ENCODE measurements at places on chromosomes 11 and 22.

GRCh38 chr22:48837341-48837935, 990.2 kb downstream of the BRD1 start:
- no peak for DNase-seq

DNA sequence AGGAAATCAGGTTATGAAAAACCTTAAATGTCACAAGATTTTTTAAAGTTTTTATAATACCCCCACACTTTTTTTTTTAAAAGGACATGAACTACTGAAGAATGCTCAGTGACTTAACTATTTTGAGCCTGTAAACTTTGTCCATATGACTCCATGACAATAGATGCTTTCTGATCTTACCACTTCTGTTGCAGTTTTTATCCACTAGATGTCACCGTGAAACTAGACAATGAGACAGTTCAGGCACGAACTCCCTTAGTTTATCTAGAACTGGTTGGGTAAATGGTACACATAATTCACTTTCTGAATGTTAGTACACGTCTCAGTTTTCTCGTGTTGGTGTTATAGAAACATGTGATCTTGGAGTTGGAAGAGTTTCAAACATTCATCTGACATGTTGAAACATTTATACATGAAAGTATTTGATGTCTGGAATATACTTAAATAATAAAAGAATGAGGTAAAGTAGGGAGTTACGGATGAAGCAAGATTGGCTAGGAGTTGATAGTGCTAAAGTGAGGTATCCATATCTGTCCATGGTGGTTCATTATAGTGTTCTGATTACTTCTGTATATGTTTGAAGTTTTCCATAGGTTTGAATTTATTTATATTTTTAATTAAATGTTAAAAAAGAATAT, 8.1 kb downstream of the CCDC15 start:
- peak; percentile 14 for DNase-seq

- no peak for DNase-seq
Observed at GRCh38 chr22:22600531-22601261, 41.6 kb upstream of the PRAME start.

GRCh38 chr11:126489836-126490660, 134.6 kb downstream of the ST3GAL4 start:
- DNase-seq, result no peak

DNA sequence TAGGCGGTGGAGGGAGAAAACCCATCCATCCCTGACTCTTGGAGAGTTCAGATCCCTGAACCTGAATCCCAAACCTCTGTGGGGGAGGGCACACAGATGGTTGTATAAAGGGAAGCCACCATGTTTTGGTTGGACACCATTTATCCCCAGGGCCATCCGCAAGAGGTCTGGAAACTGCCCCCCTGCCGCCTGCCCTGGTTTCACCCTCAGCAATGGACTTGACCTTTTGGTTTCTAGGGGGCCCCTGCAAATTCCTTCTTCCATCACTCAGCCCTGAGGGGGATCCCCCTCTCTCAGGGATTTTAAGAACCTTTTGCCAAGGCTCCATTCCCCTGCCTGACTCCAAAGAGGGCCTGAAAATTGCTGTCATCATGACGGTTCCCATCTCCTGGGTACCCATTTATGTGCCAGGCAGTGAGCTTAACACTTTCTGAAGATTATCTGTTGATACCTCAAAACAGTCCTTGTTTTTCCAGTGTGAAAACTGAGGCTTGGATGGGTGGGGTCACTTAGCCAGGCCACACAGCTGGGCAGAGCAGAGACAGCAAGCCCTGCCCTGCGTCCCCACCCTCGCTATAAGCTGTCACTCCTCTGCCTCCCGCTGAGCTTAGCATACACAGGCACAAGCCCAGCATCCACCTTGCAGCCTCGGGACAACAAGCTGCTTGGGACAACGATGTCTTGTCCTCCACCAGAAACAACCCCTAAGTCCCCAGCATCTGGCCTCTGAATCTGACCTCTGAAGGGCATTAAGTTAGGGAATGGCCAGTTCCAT, 33.2 kb upstream of the CRYBB3 start:
- no peak for DNase-seq

DNA sequence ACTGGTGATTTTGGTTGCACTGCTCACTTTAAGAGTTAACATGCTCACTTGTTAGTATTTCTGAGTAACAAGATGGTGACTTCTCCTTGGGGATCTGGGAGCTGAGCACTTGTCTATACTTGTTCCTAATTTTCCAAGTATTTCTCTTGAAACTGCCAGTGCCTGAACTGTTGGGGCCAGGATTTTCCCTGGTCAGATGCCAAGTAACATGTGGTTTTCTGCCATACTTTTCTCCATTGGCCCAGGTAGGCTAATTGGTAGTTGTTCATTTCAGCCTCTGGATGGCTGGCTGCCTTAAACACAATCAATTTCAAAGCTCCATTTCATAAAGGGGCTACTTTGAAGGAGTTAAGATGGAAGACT, 35.0 kb downstream of the RNF141 start:
- DNase-seq, result no peak

DNA sequence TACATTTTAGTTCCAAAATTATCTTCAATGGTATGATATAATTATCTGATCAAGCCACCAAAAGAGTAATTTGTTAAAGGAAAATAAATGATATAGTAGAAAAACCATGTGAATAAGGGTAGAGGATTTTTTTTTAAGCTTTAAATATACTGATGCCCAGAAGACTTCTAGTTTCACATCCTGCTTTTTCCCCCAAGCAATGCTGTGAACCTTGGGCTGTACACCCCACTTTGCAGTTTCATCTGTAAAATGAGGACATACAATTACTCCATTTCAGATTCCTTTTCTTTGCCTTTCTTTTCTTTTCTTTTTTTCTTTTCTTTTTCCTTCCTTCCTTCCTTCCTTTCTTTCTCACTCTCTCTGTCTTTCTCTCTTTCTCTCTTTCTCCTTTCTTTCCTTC, 1125.4 kb downstream of the DLG2 start:
- no peak for DNase-seq

GRCh38 chr11:9250139-9250582, 15.0 kb downstream of the DENND5A start:
- DNase-seq, result no peak

- DNase-seq, result no peak
Observed at GRCh38 chr11:67321313-67321871, 18.1 kb downstream of the SSH3 start.

DNA sequence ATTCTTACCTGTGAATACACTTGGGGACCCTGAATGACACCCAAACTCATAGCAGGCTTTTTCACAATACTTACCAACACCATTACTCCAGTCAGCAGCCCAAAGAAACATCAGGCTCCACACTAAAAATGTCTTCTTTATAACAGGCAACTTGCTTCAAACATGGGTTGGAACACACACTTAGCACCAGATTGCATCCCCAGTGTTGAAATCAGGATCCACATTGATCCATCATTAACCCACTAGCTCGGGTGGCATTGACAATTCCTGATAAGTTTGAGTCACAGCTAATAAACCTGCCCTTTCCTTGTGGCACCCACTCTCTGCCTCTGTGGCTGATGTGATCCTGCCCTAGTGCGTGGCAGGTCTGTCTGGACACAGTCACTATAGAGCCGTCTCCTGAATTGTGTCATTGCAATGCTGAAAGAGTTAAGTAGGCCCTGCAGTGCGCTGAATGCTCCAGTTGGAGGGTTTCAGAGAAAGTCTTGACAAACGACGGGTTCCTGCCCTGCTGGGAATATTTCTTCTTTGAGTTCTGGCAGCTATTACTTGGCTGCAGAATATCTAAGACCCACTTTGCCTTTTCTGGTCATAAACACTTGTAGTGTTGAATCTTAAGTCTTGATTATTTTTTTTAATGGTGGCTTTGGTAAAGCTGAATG, 19.6 kb upstream of the C11orf96 start:
- no peak for DNase-seq

GRCh38 chr11:33867996-33868646, 23.8 kb downstream of the LMO2 start:
- DNase-seq, result no peak

- DNase-seq, result no peak
Observed at GRCh38 chr22:46450931-46451561, 86.4 kb downstream of the CELSR1 start.

GRCh38 chr11:124583781-124584180, 14.0 kb downstream of the OR8A1 start:
- no peak for DNase-seq

DNA sequence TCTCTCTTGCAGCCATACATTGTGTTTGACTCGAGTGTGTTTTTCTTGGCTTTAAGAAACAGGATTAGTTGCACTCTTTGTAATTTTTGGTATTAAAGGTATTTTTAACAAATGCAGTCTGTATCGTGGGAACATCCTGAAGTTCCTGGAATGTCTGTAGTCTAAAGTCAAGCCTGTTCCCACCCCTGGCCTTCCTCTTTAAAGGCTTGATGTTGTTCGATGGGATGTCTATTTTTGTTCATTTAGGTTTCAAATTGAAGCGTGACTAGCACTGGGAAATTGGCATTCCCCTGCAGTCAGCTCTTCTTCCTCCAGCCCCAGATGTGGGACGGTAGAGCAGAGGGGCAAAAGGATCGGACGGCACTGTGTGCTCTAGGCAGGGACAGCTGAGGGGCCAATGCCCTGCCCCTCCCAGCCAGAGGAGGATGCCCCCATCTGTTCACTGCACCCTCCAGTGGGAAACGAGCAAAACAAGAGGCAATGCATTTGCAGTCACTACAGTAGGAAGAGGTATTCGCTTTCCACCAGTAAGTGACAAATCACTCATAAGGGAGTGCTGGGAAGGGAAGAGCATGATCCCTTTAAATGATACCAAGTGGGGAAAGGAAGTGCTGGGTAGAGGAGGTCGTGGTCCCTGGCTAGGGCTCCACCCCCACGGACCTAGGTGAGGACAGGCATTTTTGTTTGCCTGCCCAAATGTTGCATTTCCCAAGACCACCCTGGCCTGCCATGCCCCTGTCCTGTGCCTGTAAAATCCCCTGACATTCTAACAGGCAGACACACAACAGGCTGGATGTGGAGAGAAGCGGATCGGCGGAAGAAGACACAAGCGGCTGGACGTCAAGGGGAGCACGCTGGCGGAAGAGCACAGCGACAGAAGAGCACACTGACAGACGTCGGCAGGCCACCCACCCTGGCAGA, 47.4 kb upstream of the SEPTIN5 start:
- DNase-seq, result no peak

DNA sequence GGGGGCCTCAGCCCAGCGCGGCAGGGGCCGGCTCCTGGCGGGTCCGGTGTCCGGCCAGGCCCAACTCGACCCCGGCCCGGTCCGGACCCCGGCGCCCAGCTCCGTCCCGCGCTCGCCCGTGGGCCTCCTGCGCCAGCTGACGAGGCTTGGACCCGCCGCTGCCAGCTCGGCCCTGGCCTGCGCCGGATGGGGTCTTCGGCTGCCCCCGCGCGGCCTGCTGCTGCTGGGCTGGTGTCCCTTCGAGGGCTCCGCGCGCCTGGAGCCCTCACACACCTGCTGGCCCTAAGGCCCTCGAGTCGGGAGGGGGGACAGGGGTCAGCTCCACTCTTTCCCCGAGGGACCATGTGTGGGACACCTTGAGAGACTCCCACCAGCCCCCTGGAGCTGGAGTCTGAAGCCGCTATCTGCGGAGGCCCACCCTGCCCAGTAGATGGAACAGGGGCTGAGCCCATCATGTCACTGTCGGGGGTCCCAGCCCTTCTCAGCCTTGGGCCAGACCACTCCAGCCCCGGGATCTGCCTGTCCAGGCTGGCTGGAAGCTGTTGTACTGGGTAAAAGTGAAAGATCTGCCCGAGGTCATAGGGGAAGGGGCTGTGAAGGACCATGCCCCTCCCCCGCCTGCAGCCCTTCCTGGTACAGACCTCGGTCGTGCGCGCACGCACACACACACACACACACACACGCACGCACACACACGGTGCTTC, 768 bp upstream of the CDKN1C start:
- peak; percentile 69 for DNase-seq

DNA sequence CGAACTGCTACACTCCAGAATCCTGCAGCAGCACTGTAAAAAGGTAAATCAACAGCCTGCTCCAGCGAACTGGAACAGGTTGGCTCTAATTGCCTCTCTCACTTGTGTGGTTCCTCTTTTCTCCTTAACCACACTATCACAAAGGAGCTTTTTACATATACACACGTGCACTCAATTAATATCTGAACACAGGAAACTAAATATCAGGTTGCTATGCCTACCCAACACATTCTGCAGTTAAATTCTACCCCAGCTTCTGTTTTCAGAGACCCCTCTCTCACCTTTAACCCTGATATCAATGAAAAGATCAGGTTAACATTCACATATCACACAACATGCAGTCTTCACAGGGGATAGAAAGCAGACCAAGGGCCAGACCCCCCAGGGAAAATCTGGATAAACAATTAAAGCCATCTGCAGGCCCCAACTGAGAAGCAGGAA, 11.0 kb downstream of the RBFOX2 start:
- no peak for DNase-seq

GRCh38 chr22:30190574-30190973, 56.0 kb downstream of the LIF start:
- DNase-seq, result no peak

DNA sequence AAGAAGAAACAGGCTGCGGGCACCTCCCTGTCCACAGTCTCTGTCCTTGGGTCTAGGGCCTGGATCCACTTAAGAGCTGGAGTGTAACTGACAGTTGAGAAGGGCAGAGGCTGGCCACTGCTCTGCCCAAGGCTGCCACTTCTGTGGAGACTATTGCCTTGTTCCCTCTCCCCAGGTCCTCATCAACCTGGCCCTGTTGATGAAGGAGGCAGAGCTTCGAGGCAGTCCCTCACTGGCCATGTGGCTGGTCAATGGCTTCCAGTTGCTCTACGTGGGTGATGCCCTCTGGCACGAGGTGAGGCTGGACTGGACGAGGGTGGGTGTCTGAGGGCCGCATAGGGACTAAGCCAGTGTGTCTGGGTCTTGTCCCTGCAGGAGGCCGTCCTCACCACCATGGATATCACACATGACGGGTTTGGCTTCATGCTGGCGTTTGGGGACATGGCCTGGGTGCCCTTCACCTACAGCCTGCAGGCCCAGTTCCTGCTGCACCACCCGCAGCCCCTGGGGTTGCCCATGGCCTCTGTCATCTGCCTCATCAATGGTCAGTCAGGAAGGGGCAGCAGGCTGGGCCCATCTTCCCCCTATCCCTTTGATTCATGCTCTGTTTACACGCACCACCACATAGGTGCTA, 2.8 kb downstream of the ZNHIT2 start:
- DNase-seq, result no peak

DNA sequence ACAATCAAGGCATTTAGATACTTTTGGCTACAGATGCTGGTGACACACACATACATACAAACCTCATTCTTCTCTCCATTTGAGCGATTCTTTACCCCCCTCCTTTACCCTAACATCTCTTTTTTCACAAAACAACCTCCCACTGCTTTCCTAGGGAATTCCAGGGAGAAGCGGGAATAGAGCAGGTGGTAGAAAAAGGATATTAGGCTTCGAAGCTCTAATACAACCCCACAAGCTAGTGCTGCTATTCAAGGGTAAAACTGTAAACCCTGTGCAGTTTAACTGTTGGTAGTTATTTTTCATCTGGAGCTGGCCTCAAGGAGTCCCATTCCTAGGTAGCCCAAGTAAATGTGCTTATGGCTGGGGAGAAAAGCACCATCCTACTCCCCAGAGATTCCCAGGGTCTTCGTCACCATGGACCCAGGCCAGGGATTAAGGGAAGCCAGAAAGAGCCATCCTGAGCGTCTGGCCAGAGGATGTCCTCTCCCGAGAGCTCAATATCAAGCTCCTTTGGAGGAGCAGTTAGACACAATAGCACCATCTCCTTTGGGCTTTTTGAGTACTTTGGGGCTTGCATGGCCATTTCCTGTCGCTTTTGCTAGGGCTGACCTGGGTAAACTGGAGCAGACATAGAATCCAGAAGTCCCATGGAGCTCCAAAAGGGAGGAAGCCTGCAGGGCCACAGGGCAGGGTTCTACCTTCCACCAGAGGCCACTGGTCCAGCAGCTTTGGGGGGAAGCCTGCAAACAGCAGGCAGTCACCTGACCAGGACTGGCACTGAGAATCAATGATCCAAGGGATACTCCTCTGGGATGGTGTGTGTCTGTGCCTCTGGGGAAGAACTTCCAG, 3.1 kb downstream of the MAML2 start:
- DNase-seq, result no peak
